ENCODE measurements at places on chromosomes 2 and 18.

- H3K4me3 ChIP-seq: no peak overlapping the region
- no peaks in the 10 kb centered on the region for H3K27me3 ChIP-seq
- no peaks in the 10 kb centered on the region for H3K36me3 ChIP-seq
- DNase-seq: no peak
Measured at GRCh38 chr2:186064507-186064906, 325.9 kb downstream of the FSIP2 start.

- no peak overlapping the region for H3K4me3 ChIP-seq
- DNase-seq: no peak
- H3K4me1 ChIP-seq: peaks cover 17% of the 10 kb centered on the region
- no peaks in the 10 kb centered on the region for H3K27me3 ChIP-seq
- no peaks in the 10 kb centered on the region for H3K36me3 ChIP-seq
Measured at GRCh38 chr18:63155910-63156773, 163.4 kb downstream of the BCL2 start.

DNA sequence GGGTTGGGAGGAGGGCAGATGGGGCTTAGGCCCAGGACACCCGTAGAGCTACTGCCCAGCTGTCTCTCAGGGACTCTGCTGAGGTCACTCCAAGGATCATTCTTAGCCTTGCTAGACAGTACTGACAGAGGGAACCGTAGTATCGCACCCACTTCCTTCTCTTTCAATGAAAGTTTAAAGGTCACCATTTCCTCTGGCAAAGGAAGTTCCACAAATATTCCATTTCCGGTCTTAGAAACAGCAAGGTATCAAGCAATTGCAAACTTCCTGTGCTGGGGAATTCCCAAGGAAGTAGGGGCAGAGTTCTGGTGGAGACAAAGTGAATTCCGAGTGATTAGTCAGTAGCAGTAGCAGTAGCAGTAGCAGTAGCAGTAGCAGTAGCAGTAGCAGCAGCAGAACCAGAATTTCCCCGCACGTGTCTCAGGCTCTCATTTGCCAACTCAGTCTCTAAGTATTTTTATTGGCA is 24.7 kb downstream of the IL1B start:
- peak; percentile 29 for DNase-seq
- peak overlapping the region; percentile 72 for H3K27ac ChIP-seq

- DNase-seq: no peak
- no peaks in the 10 kb centered on the region for H3K4me1 ChIP-seq
- H3K4me3 ChIP-seq: no peak overlapping the region
- H3K27ac ChIP-seq: no peak overlapping the region
Measured at GRCh38 chr2:75342504-75343175, 143.3 kb upstream of the TACR1 start.

DNA sequence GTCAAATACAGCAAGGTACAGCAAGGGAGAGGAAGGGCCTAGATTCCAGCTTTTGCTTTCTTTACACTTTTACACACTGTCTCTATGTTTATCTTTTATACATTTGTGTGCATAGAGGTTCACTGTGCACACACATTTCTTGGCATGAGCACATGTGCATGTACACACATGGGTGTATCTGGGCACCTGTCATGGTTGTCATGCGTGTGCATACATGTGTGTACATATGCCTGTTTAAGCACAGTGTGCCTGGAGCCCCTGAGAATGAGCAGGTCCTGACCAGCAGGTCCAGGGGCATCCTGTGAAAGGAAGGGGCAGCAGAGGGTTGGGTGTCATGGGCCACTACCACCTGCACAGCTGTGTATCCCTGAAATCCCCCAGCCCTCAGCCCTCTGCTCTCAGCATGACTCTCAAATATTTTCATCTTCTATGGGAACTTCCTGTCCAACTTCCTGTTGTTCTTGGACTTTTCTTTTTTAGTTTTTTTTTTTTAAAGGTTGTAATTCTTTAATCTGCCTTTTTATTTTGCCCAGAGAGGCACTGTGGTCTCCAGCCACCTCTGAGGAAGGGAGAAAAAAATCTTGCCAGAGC is 97.0 kb upstream of the EPAS1 start:
- DNase-seq: no peak
- H3K36me3 ChIP-seq: no peaks in the 10 kb centered on the region
- no peaks in the 10 kb centered on the region for H3K4me1 ChIP-seq
- no peak overlapping the region for H3K4me3 ChIP-seq

DNA sequence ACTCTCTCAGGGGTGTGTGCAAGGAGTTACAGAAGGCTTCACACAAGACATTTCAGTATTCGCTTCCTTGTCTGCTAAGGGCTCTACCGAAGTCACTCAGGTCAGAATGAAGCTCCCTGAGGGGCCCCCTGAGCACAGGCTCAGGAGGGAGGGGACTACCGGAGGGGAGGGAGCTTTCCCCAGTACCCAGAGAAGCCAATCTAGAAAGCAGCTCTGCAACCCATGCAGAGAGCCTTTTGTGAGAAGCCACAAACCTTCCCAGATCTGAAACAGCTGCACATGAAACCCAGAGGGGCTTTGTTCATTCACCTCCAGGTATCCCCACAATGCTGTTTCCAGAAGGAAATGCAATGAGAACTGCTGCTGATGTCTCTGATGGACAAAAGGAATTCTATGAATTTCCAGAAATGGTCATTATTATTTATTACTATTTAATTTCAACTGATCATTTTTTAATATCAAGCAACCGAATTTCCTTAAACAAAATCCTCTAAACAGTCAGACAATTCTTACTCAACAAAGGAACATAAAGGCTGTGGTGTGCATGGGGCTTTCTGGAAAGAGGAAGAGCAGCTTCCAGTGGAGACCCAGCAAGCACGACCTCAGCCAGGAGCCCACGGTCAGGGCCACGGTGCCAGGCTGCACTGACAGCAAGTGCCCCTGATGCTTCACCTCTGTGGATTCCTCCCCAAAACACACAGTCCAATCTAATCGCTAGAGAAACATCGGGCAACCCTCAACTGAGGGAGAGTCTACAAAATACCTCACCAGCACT is 42.0 kb downstream of the NDUFA10 start:
- H3K27me3 ChIP-seq: no peaks in the 10 kb centered on the region

DNA sequence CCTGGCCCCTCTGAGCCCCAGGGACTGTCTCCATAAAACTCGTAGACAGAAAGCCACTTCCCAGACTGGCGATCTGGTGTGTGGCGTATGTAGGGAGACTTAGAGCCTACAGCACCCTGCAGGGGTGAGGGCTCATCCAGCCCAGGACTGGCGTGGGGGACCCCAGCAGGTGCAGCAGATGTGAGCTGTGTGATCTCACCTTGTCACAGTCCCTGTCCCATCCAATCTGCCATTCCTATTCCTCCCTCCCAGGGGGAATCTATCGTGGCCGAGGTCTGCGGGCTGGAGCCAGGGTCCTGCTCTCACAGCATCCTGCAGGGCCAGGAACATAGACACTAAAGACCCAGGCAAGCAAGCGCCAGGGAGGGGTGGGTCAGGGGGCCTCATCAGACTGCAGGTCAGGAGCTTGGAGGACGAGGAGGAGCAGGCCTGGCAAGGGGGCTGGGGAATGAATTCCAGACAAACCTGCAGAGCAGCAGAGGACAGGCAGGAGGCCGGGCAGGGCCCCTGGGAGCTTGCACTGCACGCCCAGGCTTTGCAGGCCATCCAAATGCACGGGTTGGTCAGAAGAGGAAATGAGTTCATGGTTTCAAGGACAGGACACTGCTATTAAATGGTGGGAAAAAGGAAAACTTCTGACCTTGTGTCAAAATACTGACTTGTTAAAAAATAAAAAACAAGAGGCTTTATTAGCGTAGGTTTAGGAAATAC is 32.5 kb downstream of the HS6ST1 start:
- H3K4me3 ChIP-seq: no peak overlapping the region
- DNase-seq: no peak
- no peaks in the 10 kb centered on the region for H3K36me3 ChIP-seq
- peaks cover 17% of the 10 kb centered on the region for H3K4me1 ChIP-seq
- H3K27ac ChIP-seq: no peak overlapping the region
- H3K27me3 ChIP-seq: no peaks in the 10 kb centered on the region
